CD4-positive, alpha-beta T cell treated with Interleukin-12 subunit alpha and Interleukin-12 subunit beta, for 1 hour (primary cell): ENCODE measurements at places on chromosomes 3 and 15.

GRCh38 chr3:183330881-183331280, 77.8 kb downstream of the B3GNT5 start:
- DNase-seq, result no peak

GRCh38 chr3:127709320-127710060, 36.7 kb downstream of the ABTB1 start:
- no peak for DNase-seq

DNA sequence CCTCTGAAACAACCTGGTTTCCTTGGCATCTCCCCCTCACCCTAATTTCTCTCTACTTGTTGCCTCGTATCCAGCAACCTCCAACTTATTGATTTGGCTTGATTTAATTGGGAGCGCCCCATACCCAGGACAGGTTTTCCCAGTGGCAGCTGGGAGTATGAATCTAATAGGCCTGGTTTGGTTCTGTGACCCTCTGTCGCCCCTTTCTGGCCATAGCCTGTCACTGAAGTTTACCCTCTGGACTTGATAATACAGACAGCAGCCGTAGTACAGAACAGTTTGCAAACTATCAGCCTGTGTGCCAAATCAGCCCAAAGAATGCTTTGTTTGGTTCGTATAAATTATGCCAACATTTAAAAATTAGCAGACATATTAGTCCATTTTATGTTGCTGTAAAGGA, 525.1 kb upstream of the GOLIM4 start:
- DNase-seq, result no peak

DNA sequence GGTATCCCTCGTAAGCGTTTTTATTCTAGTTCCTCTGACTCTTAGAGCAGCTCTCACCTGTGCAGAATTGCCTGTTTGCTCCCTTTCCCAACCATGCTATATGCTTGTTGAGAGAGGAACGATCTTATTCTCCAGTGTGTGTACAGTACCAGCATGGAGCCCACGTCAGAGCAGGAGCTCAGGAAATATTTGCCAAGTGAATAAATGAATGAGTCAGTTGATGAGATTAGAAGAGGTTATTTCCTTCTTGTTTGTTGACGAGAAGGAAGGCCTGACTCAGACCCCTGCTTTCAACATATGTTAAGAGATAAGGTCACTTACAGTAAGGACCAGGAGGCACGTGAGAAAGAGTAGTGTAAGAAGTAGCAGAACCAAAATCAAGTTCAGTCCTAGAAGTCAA, 106.3 kb upstream of the ABHD17C start:
- DNase-seq, result no peak

GRCh38 chr15:49435174-49435573, 12.1 kb downstream of the FGF7 start:
- no peak for DNase-seq

- DNase-seq, result no peak
Observed at GRCh38 chr3:3552761-3553160, 246.5 kb upstream of the LRRN1 start.

- DNase-seq, result no peak
Observed at GRCh38 chr3:120451806-120452205, 1.0 kb upstream of the FSTL1 start.

GRCh38 chr15:87492321-87492720, 764.2 kb downstream of the NTRK3 start:
- DNase-seq, result no peak

DNA sequence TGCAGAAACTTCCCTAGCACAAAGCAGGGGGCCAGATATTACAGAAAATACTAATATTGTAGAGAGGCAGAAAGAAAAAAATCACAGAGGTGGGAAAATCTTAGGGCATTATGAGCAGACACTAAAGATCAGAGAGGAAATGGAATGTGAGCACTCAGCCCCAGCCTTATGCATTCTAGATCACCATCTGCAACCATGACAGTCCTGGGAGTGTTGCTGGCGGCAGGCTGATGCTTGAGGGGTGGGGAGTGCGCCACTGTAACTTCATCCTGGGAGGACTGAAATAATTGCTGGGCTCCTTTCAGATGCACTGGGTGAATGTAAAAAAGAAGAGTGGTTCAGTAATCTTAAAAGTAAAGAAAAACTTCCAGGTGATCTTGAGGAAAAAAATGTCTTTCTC, 427.6 kb upstream of the SEMA6D start:
- no peak for DNase-seq

DNA sequence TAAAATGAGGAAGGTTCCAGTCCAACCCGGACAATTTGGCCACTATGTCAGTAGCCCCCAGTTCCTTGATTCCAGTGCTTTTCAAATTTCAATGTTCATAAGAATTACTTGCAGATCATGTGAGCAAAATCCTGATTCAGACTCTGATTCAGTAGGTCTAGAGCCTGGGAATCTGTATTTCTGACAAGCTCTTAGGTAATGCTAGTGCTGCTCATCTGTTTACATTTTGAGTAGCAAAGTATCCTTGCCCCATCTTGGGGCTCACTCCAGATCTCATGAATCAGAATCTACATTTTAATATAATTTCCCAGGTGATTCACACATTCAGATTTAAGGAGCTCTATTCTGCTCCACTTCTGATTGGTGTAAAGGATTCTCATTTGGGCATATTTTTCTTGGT, 142.0 kb downstream of the NAALADL2 start:
- no peak for DNase-seq

- no peak for DNase-seq
Observed at GRCh38 chr3:61610316-61610715, 48.9 kb downstream of the PTPRG start.

- no peak for DNase-seq
Observed at GRCh38 chr3:104102386-104102785, 1264.3 kb upstream of the ALCAM start.

DNA sequence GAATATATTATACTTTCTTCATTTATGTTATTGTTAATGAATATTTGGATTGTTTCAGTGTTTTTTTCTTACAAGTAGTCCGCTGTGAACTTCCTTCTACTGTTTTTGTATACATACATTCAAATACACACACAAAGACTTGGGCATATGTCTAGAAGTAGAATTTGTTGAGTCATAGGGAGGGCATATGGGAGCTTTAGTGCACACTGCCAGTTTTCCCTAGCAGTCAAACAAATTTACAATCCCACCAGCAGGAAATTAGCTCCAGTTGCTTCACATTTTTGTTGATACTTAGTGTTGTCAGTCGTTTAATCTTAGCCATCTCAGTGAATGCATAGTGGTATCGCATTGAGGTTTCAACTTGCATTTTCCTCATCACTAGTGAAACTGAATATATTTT, 492.3 kb downstream of the DIPK2A start:
- DNase-seq, result no peak

DNA sequence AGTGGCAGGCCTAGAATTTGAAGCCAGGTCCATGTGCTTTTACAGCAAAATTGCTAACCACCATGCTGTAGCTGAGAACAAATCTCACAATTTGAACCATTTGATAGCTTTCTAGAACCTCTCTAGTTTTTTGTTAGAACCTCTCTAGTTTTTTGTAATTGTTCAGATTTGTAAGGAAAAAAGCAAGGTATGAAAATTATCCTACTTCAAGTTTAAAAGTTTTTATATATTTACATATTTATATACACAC, 9.8 kb downstream of the GXYLT2 start:
- DNase-seq, result no peak
